Smooth muscle cell of the brain vasculature (primary cell): ENCODE measurements at places on chromosomes 6 and 20.

GRCh38 chr20:21808863-21809664 lies 103.6 kb downstream of the PAX1 start:
- no peak for DNase-seq

DNA sequence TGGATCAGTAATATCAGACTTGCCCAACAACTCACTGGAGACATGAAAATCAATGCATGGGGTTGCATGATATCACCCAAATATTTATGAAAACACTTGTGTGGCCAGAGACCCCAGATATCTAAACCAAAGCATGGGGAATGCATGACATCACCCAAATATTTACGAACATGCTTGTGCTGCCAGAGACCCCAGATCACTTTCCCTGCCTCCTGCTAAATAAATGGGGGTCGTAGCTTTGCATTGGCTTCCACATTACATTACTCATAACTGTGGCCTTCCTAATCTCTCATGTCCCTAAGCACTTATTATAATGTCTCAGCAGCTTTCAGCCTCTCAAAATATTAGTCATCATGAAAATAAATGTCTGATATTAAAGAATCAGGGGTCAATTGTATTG lies 838.0 kb upstream of the DEFB115 start:
- DNase-seq = no peak

GRCh38 chr6:95848717-95849116 lies 167.1 kb upstream of the FUT9 start:
- no peak for DNase-seq

DNA sequence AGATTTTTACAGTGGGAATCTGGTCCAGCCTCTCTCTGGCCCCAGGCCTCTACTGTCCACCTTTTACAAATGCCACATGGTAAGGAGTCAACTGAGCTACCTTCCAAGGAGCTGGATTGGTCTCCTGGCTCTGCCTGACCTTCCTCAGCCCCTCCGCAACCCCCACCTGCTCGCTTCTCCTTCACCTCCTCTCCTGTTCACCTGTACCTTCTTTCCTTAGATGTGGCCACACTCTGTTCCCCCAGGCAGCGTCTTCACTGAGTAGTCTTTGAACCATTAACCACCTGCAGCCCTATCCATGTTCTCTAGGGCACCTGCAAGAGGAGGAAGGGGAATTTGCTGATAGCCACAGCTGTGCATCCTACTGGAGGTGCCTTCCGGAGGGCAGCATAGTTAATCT lies 55.3 kb upstream of the DDR1 start:
- DNase-seq = no peak

DNA sequence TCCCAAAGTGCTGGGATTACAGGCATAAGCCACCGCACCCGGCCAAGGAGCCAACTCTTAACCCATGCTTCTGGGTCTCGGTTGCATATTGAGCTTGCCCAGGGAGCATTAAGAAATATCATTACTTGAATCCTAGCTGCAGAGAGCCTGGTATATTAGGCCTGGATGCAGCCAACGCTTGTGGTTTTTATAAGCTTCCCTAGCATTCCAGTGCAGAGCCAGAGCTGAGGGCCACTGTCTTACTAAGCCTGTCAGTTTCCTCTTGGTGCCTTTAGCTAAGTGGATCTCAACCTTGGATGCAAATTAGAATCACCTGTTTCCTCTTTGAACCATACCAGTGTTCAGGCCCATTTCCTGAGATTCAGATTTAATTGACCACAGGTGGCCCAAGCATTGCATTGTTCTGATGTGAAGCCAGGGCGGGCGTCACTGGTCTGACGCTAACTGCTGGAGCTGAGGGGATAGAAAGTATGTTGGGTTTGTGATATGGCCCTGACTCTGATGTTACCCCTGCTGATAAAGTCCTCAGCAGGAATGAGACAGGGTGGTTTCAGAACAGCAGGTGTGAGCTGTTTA lies 76.3 kb downstream of the BTBD3 start:
- DNase-seq = no peak

DNA sequence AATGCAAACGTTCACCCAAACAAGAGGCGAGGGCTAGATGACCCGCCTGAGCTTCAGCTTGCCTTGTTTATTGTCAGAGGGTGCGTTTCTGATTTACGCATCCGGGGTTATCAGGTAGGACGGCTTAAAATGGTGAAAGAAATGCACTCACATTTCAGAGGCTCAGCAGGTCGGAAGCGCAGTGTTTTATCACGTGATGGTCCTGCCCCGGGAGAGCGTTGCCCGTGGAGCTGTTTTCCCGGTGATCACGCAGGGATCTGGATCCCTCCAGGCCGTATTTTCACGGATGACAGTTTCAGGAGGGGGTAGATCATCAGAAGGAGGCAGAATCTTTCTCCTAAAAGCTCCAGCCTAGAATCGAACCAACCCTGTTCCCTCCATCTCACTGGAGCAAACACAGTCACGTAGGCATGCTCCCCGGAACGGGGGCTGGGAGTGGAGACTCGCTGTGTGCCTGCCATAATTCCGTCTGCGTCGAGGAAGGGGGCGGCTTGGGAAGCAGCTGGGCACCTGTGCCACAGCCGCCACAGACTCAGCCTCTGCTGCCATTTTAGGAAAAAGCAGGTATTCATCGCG lies 121.7 kb downstream of the SMOC2 start:
- no peak for DNase-seq

- DNase-seq = no peak
Observed at GRCh38 chr20:36153736-36154699, 522 bp upstream of the EPB41L1 start.

- no peak for DNase-seq
Observed at GRCh38 chr6:63624091-63624490, 11.5 kb upstream of the PHF3 start.

DNA sequence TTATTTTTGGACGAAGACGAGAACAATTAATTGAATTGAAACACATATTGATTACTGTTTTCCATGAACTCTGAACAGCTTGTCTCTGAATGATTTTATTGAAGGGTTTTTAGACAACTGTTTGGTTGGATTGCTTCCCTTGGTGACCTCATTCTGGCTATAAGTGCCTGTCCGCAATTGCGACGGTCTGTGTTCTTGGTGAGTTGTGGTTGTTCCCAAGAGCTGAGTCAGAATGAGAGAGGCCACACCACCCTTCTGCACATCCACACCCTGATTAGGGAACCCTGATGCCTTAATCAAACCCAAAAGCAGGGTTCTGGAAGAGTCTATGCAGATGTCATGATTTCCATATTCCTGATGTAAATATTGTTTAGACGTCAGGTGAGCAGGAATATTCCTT lies 747.0 kb downstream of the PTPRT start:
- DNase-seq = no peak

- no peak for DNase-seq
Observed at GRCh38 chr20:32528171-32528891, 56.8 kb downstream of the NOL4L start.

GRCh38 chr20:25486377-25486776 lies 78.9 kb downstream of the GINS1 start:
- DNase-seq = no peak

DNA sequence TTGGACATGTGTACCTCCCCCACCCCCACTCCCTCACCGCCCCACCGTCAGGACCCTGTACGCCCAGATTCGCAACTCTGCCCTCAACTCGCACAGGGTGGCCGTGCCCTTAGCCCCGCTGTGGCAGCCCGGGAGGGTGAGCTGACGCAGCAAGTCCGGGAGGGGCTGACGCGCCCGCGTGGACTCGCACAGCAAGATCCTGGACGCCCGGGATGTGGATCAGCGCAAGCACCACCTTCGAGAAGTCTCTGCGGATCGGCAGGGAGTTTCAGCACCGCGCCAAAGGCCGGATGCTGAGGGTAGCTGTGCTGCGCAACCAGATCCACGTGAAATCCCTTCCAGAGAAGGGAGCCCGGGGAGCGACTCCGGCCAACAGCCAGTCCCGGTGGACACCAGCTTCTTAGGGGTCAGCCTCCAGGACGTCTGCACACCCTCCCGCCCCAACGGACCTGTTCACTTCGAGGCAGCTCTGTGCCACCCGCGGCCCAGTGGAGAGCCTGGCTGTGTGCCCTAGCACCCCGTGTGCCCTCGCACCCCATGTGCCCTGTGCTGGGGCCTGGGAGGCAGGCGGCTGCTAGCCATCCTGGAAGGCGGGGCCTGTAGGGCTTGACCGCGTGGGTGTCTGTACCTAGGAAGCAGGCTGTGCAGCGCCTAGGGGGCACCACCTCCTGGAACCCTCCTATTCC lies 6.7 kb upstream of the GJA10 start:
- no peak for DNase-seq

GRCh38 chr6:122214605-122215318 lies 184.7 kb upstream of the HSF2 start:
- no peak for DNase-seq

GRCh38 chr20:48193627-48194425 lies 408.5 kb upstream of the SULF2 start:
- DNase-seq = no peak

DNA sequence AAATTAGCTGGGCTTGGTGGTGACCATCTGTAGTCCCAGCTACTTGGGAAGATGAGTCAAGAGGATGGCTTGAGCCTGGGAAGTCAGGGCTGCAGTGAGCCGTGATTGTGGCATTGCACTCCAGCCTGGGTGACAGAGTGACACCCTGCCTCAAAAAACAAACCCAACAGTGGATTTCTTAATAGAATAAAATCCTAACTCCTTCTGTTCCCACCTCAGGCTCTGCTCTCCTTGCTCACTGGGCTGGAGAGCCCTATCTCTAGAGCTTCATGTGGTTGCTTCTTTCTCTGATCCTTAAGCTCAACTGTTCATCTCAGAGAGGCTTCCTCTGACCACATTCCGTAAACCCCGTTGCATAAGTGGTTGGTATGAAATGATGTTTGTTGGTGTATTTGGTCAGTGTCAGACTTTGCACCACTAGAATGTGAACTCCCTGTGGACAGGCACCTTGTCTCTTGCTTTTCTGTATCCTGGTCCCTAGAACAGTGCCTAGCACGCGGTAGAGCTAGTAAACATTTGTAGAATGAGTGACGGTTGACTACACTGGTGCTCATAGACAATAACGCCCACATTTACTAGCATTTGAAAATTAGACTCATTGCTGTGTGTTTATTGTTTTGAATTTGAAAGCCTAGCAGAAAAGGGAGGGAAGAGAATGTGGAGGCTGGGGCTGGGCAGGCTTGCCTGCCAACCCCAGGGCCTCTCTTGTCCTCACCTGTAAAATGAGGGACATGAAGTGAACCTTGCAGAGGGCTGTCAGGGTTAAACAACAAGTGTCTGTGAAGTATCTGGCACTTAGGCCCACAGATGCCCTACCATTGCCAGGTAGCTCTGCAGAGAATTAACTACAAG lies 4.2 kb downstream of the MAPRE1 start:
- DNase-seq = no peak

DNA sequence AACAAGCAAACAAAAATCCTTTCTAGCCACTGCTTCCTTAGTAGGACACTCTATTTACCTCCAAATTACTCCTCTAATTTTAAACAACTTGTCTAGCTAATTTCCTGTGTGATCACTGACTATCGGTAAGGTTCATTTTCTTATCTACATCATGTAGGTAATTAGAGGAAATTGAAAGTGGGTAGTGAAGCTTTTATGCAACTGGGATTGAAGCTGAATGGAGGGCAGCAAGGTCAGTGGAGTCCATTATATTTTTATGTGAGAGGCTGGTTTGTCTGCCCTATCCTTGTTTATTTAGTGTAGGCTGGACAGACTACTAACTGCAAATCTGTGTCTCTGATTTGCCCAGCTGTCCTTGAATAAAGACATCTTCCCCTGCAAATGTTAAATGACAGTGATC lies 88.5 kb upstream of the SIM1 start:
- DNase-seq = no peak

- DNase-seq = no peak
Observed at GRCh38 chr6:52391599-52391998, 28.5 kb upstream of the EFHC1 start.

DNA sequence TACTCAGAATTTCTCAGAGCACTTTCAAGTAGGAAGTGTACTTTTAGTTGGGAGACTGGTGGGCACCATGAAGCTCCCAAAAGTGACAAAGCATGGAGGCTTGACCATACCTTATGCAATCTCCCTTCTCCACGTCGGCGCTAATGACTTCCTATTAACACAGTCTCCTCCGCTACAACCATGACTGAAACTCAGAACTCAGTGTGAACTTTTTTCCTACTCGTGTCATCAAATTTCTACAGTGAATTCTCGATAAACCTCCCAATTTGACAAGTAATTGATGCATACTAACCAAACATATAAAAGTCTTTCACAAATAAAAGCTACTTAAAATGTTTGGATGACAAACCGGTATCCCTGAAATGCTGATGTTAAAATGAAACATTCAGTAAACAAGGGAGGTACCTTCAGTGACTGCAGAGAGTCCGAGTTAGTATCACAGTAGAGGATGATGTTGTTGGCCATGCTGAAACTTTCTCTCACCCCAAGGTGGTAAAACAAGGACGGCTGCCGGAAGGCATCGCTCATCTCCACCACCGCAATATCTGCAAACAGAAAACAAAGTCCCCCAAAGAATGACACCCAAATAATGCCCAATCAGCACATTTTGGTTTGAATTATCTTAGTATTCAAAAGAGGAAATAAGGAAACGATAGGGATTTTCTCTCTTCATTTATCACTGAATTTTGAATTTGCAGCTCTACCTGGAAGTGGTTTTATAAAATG lies 72.1 kb downstream of the MAP3K5 start:
- DNase-seq = no peak

DNA sequence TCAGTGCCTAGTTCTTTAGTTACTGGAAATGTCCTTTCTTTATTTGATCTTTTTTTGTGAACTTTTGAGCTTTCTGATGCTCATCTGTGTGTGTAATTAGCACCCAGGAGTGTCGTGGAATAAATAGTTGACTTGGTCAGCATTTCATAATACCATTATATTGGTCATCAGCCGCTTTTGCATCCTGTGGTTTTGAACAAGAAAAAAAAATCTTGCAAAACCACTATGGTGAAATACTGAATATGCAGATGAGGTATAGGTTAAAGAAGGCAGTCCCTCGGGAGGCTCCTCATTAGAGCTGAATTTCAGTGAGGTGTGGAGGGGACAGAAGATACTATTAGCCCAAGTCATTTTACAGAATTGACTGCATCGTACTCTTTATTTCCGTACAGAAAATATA lies 90.1 kb downstream of the FOXO3 start:
- no peak for DNase-seq

DNA sequence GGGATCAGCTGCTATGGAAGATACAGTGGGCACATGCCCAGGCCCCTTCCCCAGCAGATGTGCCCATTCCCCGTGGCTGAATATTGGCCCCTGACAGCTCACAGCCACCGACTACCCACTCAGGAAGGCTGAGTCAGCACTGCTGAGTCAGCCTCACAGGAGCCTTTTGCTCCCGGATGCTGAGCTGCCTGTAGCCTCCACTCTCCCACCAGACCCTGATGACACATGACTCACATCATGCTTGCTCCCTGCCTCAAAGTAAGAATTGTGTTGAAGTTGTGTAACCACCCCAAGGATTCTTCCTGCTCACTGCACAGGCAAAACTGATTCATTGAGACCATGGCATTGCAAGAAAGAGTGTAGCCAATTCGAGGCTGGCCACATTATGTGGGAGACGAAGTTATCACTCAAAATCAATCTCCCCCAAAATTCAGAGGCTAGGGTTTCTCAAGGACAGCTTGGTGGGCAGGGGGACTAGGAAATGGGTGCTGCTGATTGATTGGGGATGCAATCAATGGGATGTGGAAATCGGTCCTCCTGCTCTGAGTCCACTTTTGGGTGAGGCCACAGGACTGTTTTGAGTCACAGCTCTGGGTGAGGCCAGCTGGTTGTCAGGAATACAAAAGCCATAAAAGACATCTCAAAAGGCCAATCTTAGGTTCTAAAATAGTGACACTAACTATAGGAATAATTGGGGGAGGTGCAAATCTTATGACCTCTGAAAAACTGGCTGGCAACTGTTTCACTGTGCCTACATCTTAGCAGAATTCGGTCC lies 556.6 kb upstream of the CDH4 start:
- no peak for DNase-seq
